Esophagus muscularis mucosa (tissue), 4 donors: ENCODE measurements at places on chromosomes 1 and 21. TPM values are rescaled to one million over a fixed set of nuclear protein-coding genes. Genes with fewer than 3 reads are reported as not detected.

Gene SPRR2G
- total RNA-seq, result not detected

Gene CASP9
- 11.0 TPM for total RNA-seq

GRCh38 chr1:231821281-231821680, 194.7 kb downstream of the DISC1 start:
- no peaks in the 10 kb centered on the region for H3K4me1 ChIP-seq
- H3K36me3 ChIP-seq, result peaks cover 11% of the 10 kb centered on the region
- no peak for DNase-seq
- H3K27me3 ChIP-seq, result no peaks in the 10 kb centered on the region

GRCh38 chr21:31267644-31268043, 76.4 kb downstream of the TIAM1 start:
- no peak for DNase-seq
- no peaks in the 10 kb centered on the region for H3K4me1 ChIP-seq
- no peak overlapping the region for H3K4me3 ChIP-seq

DNA sequence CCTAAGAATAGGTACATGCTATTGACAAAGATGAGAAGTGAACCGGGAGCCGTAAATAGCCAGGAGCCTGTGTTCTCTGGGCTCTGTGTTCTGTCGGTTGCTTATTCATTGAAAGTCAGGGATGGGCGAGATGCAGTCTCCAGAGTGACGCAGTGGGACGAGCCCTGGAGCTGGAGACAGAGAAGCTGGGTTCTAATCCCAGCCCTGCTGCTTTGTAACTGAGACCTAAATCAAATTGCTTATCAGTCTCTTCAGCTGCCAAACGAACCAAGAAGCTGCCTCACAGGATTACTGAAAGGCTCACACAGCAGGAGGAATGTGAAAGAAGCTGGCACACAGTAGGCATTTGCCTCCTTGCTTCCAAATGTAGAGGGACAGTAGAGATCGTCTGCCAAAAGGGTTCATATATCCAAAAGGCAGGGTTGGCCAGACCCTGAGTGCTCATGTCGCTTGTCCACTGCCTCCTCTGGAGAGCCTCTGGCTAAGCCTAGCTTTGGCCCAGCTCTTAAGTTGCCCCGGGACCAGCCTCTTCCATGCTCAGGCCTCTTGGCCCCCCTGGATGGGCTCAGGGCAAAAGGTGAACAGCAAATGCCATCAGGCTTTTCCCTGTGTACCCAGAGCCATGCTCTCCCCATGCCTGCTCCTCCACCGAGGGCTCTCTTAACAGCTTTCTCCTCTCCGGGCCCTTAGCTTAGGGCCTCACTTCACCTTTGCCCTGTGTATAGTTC, 134.2 kb upstream of the IPO9 start:
- no peaks in the 10 kb centered on the region for H3K27me3 ChIP-seq
- DNase-seq, result no peak
- peaks cover 48% of the 10 kb centered on the region for H3K4me1 ChIP-seq
- no peak overlapping the region for H3K4me3 ChIP-seq
- H3K36me3 ChIP-seq, result no peaks in the 10 kb centered on the region

- no peak for DNase-seq
- no peak overlapping the region for H3K4me3 ChIP-seq
- H3K27ac ChIP-seq, result no peak overlapping the region
- no peaks in the 10 kb centered on the region for H3K4me1 ChIP-seq
- H3K36me3 ChIP-seq, result no peaks in the 10 kb centered on the region
- H3K27me3 ChIP-seq, result no peaks in the 10 kb centered on the region
Observed at GRCh38 chr21:35840197-35840799, 220.0 kb downstream of the SETD4 start.

DNA sequence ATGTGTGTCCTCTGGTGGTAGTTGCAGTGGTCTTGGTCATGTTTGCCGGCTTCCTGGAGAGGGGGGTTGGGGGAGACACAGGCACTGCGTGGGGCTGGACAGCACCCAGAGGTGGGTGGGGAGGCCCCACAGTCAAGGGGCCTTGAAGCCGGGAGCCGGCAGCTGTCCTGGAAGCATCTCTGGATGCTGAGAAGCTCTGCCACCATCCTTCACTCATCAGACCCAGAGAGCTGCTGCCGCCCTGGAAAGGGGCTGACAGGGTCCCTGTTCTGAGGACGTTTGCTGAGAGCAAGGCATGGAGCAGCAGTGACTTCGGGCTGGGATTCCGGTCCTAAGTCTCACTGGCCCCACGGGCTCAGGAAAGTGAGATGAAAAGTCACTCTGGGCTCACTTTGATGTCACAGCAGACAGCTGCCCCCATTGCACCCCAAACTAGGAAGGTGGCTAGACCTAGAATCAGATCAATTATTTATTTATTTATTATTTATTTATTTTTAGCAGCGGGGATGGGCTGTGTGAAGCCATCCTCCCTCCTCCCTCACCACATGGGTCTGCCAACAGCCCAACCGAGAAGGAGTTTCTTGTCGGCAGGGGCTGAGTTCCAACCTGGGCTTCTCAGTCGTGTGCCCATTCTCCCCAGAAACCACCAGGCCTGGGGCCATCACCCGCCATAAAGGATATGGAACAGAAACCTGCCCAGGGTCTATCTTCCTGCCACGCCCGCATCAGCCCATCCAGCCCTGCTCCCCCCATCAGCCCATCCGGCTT, 547.4 kb downstream of the PTPRU start:
- DNase-seq, result peak; percentile 85
- no peaks in the 10 kb centered on the region for H3K4me1 ChIP-seq
- no peak overlapping the region for H3K4me3 ChIP-seq
- peaks cover 56% of the 10 kb centered on the region for H3K27me3 ChIP-seq
